NCI-H524 treated with DMSO at 0.1 percent for 48 hours (cell line): ENCODE measurements at places on chromosomes 2 and 18.

DNA sequence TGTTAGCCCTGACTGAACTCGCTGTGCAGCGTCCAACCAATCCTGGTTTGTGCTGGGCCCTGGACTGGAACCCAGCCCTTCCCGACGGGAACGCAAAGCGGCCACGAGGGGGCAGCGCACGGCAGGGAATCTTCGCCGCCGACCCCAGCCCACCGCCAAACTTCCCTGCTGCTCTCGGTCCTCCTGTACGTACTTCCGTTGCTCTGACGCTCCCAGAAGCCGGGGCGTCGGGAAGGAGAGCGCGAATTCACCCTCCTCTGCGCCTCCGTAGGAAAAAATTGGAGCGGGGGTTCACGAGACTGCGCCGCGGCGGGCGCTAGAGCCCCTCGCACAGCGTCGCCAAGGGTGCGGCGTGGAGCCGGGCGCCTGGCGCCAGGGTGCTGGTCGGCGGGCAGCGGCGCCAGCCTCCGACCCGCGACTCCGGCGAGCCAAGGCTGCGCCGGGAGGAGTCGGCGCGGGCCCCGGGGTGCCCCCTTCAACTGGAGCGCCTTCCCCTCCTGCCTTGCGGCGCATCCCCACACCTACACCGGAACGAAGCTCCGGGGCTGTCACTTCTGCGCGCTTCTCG is 873 bp upstream of the SH3RF3 start:
- peak; percentile 30 for DNase-seq

- DNase-seq = no peak
These were observed 196.1 kb downstream of the SLC4A3 start for GRCh38 chr2:219823574-219823973.

DNA sequence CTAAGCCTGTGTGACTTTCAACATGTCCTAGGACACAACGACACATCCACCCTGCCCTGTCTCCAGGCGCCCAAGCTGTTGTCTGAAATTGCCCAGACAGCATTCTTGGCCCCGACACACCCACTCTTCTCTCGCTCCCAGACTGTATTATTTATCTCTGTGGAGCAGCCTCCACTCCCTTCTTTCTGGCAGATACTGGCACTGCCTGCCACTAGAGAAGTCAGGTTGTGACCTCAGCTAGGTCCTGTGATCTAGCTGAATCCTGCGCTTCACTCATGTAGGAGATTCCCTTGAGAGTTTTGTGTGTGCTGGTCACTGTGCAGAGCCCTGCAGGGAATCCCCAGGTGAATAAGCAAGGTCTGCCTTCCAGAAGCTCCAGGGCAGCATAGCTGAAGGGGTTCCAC is 77.1 kb upstream of the TNP1 start:
- DNase-seq = no peak

- no peak for DNase-seq
These were observed 3.6 kb downstream of the UGT1A10 start for GRCh38 chr2:233639860-233640259.

- DNase-seq = no peak
These were observed 465 bp downstream of the SEPTIN10 start for GRCh38 chr2:109613081-109613921.

DNA sequence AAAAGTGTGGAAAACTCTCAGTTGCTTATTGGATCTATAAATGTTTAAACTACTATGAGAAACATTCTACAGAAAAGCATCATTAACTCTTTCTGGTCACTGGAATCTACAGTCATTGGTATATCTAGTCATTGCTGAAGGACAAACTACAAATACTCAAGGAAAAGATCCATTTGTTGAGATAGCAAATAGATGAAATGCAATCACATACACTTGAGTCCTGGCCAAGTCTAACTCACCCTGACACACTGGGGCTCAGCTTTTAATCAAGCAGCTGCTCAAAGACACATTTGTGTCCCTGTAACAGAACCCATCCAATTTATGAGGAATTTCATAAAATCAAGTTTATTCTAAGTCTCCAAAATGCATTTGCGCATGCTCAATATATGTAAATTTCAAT is 68.7 kb downstream of the CDH2 start:
- no peak for DNase-seq

DNA sequence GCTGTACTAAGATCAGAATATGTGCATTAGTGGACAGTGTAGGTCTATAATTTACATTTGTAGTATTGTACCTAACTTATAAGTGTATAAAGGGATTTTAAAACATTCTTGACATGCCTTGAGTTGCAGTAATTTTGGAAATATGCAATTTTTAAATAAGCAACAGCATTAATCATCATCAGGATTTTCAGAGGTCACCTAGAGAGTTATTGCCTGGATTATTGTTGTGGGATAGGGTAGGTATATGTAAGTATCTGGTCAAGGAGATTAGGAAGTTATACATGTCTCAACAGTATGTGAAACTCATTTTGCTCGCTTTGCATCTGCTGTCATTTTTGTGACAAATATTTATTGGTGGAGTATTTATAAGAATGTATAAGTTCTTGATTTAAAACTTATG is 184.2 kb downstream of the WDR7 start:
- DNase-seq = no peak
